ENCODE measurements at places on chromosomes 12 and 14.

- DNase-seq = no peak
Observed at GRCh38 chr14:76245097-76245496, 93.4 kb downstream of the GPATCH2L start.

DNA sequence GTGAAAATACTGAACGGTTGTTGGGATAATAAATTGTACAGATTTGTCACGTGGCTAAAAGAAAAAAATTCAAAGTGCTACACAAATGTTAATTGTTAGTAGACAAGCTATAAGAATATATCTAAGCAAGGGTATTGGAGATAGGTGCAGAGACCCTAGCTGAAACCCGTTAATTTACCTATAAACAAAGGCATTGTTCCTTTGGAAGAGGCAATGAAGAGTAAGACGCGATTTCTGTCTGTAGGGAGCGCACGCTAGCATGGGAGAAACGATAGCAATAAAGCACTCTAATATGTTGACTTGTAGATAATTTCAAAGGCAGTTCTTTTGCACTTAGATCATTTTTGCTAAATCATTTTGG lies 565 bp downstream of the CCDC77 start:
- no peak for DNase-seq

GRCh38 chr12:71786829-71787228 lies 32.2 kb downstream of the RAB21 start:
- no peak for DNase-seq

DNA sequence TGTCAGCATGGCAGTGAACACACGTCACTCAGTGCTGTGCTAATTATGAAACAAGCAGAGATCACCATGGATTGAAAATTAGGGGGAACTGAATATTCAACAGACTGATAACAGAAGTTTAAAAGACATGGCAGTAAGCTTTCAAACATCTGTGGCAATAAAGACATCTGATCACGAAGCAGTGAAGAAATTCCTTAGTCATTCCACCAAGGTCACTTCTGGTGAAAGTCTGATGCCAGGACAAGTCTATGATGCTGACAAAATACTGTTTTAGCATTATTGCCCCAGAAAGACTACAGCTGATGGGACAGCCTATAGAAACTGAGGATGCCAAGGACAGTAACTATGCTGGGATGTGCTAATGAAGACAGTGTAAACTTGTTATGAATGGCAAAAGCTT lies 126.9 kb upstream of the RBM19 start:
- no peak for DNase-seq

- DNase-seq = no peak
Observed at GRCh38 chr12:60010486-60010885, 414.7 kb downstream of the SLC16A7 start.

- DNase-seq = no peak
Observed at GRCh38 chr12:92537290-92537960, 165.4 kb upstream of the PLEKHG7 start.

- no peak for DNase-seq
Observed at GRCh38 chr12:67578976-67579661, 69.4 kb upstream of the DYRK2 start.

- no peak for DNase-seq
Observed at GRCh38 chr12:94290353-94290752, 142.0 kb downstream of the PLXNC1 start.

GRCh38 chr14:50845166-50845565 lies 14.2 kb upstream of the NIN start:
- DNase-seq = no peak

DNA sequence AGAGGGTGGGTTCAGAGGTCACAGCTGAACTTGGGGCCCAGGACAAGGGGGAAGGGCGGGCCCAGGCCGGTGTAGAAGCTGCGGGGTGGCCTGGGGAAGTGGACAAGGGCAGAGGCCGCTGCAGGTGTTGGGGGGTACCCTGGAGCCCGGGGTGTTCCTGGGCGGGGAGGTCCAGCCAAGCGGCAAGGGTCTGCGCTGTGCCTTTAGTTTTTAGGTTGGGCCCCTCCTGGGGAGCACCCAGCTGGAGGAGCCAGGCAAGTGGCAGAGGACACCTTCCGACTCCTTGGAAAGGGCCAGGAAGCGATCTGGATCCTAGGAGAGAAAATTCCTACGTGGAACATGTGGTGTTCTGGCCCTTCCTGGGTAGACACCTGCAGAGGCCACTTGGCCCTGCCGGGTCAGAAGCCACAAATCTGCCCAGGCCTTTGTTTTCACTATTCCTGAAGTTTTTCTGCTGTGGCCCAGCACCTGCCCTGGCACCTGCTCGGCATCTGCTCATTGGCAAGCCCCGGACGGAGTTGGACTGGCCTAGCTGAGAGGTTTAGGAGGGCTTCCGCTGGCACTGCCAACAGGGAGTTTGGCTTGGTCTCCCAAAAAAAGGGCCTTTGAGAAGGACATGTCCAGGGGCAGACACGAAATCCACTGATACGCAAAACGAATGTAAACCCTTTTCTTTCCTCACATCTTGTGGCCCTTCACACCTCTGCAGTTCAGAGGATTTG lies 61.1 kb downstream of the SMUG1 start:
- no peak for DNase-seq

All from activated T-cell treated with anti-CD3 and anti-CD28 coated beads, Interleukin-2, amount 50 U/mL, for 24 hours (primary cell).